Astrocyte of the spinal cord (primary cell): ENCODE measurements at places on chromosomes 5 and 9.

GRCh38 chr9:138049085-138049778 is 171.7 kb downstream of the CACNA1B start:
- DNase-seq: no peak

DNA sequence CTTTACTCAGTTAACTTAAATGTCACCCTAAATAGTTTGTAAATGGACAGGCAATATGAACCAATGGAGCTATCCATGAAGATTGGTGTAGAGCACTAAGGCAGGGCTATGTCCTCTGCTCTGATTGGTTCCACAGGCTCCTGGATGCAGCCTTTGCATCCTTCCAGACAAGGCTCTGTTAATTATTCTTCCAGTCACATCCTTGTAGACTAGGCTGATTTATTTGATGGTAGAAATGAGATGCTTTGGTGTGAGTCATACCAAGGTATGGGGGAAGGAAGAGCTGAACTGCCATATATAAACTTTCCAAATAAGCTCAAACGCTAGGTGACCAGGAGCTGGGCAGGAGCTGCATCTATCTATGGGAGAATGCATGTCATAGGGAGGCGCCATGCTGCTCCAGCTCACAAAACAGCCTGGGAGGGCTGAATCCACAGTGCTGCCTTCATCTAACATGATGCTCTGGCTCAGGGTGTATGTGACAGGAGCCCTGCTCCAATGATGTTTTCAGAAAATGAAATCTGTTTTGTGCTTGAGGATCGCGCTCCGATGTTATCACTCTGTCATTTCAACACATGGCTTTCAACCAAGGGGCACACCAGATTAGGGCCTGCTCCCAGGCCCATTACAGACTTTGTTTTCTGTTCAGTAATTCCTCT is 818.0 kb upstream of the ZNF608 start:
- no peak for DNase-seq

- DNase-seq: peak; percentile 10
Observed at GRCh38 chr9:85053206-85053786, 383.8 kb downstream of the NTRK2 start.

DNA sequence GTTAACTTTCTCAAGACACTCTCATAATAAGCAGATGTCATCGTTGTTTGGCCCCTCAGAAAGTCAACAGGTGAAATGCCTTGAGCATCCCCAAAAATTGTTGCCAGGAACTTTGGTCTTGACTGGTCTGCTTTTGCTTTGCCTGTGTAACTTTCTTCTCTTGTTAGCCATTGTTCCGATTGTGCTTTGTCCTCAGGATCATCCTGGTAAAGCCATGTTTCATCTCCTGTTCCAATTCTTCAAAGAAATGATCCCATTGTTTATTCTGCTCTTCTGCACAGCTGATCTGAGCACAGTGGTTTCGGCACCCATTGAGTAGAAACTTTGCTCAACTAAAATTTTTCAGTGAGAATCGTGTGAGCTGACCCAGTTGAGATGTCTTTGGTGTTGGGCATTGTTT is 8.1 kb upstream of the ZBED3 start:
- DNase-seq: no peak

DNA sequence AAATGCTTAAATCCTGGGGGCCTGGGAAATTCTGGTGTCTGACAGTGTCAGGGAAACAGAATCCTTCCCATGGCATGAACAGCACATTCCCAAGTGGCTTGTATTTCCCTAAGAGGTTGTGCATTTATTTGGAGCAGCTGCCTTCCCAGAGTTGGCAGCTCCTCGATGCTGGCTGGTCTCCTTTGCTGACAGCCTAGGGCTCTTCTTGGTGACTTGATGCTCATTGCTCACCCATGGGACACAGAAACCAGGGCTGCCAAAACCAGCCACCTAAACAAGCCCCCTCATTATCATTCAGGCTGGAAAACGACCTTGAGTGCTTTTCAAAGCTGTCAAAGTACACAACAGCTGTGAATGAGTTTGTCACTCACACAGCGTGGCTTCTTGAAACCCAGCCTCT is 24.2 kb downstream of the ENHO start:
- no peak for DNase-seq

- DNase-seq: no peak
Observed at GRCh38 chr5:43694027-43694426, 91.0 kb downstream of the NNT start.

DNA sequence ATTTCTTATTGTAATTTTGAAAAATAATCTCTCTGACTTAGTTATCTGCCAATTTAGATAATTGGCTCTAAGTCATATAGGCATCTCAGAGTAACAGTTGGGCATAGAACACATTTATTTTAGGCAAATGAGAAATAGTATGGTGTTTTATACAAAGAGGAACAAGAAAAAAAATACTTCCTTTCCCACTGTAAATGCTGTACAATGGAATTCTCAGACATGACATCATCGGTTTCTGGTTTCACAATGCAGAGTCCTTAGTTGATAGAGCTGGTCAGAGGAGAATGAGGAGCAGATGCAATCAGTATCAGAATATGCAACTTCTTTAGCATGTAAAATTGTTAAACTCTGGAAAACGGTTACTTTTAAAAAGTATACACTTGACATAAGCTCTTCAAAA is 49.4 kb downstream of the PLK2 start:
- DNase-seq: peak; percentile 79

GRCh38 chr5:178416919-178417318 is 173.3 kb downstream of the COL23A1 start:
- DNase-seq: no peak

GRCh38 chr5:31186672-31187267 is 6.7 kb upstream of the CDH6 start:
- peak; percentile 63 for DNase-seq

- DNase-seq: no peak
Observed at GRCh38 chr9:33931326-33931725, 114.4 kb downstream of the UBE2R2 start.

GRCh38 chr5:177354711-177355110 is 3.0 kb upstream of the RGS14 start:
- no peak for DNase-seq

DNA sequence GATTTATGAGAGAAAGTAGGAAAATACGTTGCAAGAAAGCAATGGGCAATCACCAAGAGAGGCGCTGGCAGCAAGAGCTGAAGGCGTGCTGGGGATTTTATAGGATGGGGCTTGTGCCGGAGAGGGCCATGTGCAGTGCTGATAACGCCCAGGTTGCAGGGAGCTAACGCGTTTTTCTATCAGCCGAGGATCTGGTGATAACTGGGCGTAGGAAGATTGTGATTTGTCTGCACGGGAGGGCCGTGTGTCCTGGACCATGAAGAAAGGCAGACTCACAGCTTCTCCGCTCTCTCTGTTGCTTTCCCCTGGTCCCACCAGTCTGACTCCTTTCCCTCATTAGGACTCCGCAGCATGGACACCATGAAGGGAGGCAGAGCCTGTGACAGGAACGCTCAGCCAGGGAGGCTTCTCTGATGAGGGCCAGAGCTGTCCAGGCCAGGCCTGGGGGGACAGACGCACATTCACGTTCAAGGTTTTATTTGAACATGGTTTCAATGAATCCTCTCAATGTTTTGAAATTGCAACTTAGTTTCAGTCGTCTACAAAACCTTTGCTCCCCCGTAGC is 11.9 kb upstream of the CACNA1B start:
- DNase-seq: no peak

DNA sequence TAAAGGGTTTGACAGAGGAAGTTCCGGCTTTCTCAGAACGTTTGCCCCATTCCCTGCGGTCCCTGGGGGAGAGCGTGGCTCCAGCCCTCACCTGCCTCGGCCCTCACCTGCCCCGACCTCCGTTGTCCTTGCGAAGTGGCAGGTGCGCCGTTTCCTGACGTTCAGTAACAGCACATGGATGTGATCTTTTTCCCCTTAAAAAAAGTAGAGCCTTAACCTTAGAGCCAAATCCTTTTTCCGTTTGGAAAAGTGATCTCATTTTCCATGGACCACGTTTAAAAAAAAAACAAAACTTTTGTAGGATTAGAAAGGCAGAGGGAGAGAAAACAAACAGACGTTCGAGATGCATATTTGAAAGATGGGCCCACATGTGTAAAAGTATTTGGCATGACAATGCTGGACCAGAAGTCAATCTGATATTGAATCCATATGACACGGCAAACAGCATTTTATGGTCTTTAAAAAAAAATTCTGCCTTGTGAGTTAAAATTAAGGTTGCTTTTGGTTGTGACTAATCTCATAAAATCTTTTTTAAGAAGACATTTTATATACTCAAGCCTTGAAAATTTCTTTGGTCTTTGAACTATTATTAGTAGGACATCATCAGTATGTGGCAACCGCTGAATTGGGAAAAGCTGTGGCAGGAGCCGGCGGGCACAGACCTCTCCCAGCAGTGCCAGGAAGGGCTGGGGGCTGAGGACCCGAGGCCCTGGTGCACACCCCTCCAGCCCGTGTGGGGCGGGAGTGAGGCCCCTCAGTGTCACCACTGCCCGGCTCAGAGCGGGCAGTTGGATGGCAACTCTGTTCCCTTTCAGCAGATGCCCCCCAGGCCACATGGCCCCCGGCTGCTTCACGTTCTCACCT is 42.5 kb upstream of the EXOC3 start:
- peak; percentile 40 for DNase-seq

DNA sequence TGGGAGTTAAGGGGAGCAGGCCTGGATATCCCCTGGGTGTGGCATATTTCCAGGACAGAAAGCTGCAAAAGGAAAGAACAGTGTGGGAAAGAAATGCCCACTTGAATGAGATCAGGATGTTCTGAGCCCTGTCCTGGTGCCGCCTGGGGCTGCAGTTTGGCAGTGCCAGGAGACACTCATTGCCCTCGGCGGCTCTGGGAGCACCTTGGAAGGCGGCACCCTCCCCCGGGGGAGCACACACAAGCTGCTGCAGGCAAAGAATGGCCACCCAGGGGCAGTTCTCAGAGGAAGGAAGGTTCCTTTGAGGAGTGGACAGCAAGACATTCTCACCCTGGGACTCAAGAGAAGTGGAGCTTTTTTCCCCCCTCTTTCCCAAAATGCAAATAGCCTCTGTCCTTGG is 305.3 kb downstream of the NTRK2 start:
- DNase-seq: no peak

GRCh38 chr9:19409401-19410194 is 789 bp downstream of the ACER2 start:
- DNase-seq: no peak

- no peak for DNase-seq
Observed at GRCh38 chr9:126684345-126684744, 70.6 kb downstream of the LMX1B start.

- DNase-seq: no peak
Observed at GRCh38 chr9:123753016-123753415, 176.9 kb downstream of the DENND1A start.

DNA sequence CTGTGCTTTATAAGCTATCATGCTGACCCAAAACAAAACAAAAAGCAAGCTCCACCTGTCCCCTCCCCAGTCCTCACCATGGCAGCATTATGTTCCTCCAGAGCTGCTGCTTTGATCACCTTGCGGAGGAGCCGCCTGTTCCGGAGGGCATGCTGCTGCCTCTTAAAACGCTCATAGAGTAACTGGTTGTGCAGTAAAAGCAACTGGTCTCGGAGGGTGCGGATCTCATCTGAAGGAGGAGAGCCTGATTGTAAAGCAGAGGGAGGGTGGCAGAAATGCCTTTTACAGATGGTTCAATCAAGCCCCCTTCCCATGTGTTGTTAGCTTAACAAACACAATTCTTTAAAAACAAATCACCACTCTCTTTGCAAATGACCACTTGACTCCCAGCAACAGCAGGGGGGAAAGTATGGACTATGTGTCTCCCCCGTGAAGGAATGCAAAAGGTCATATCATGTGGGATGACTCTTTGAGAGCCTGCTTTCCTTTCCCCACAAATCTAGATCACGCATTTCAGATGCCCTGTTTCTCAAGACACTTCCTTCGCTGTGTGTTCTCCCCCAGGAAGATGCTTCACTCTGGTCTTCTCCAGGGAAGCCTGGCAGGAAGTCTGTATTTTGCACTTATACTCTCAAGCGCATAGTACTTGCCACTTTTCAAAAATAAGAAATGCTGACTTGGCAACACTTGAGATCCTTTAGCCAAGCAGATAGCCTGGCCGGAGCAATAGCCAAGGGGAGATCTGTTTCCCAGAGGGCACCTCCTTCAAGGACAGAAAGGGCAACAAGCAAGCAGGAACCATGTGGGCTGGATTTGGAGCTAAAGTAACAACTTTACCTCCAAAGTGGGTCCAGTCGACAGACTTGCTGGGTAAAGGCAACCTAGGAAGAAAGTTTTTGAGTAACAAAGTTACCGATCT is 25.1 kb downstream of the SPACA9 start:
- DNase-seq: peak; percentile 6

GRCh38 chr9:131469356-131469755 is 33.4 kb upstream of the POMT1 start:
- no peak for DNase-seq

- DNase-seq: peak; percentile 72
Observed at GRCh38 chr5:40736103-40736875, 19.5 kb downstream of the TTC33 start.

GRCh38 chr5:106522296-106522695 is 1148.4 kb downstream of the EFNA5 start:
- peak; percentile 61 for DNase-seq

DNA sequence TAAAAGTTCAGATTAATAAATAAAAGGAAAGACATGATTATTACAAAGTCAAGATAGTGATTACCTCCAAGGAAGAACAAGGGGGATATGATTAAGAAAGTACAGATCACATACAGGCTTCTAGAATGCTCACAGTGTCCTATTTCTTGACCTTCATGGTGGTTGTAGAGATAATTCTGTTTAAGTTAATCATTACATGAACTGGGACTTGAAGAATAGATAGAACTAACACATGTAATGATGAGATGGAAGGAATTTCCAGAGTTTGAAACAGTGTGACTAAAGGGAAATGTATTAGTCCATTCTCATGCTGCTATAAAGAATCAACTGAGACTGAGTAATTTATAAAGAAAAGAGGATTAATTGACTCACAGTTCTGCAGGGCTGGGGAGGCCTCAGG is 72.7 kb downstream of the LURAP1L start:
- DNase-seq: no peak

DNA sequence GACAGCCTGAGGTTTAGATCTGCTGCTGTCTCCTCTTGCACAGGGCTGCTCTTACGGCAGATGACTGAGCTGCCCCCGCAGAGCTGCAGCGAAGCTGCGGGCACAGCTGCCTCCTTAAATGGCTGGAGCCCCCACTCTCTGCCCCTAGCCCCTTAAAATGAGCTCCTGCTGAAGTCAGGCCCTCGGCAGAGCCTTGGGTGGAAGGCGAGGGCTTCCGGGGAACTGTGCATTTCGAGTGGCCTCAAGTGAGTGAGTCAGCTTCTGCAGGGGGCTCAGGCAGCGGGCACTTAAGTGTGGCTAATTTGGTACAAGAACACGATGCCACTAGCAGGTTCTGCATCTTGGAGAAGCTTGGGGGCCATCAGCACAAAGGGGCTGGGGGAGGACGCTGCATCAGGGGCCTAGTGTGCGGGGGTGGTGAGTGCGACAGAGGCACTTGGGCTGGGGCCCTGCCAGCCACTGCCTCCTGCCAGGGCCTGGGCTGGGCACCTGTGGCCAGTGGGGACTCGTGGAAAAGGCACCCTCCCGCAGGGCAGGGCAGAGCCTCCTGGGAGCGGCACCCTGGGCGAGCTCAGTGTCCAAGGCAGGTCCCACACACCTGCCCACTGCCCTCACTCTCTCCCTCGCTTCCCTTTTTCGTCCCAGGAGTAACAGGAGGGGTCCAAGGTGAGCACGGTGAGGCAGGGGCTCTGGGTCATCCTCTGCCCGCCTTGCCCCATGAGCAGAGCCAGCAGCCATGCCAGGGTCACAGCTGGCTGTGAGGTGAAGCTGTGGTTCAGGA is 28.8 kb upstream of the RNU6ATAC start:
- no peak for DNase-seq

- peak; percentile 72 for DNase-seq
Observed at GRCh38 chr5:168987543-168988300, 313.2 kb downstream of the SLIT3 start.
